ENCODE measurements at places on chromosomes 1 and 21.

DNA sequence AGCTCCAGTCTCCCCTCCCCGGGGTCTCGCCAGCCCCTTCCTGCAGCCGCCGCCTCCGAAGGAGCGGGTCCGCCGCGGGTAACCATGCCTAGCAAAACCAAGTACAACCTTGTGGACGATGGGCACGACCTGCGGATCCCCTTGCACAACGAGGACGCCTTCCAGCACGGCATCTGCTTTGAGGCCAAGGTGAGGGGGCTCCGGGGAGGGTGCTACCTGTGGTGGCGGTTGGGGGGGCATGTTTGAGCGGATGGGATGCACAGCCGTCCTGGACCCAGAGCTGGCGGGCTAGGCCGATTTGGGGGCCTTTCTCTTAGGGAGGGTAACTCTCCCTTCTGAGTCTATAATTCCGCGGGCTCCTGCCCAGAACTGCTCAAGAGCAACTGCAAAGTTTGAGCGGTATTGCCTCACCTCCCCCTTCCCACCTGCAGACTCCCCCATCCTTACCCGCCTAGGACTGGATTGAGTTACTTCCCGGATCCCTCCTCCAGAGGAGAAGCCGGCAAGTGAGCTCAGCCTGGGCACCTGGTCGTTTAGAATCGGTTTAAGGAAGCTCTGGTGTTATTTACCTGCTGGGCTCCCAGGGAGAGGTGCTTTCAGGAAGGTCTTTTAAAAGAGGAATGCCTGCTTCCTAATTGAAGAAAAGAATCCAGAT is 730 bp downstream of the NOS1AP start:
- no peak for DNase-seq

GRCh38 chr1:113325022-113325421 is 65.3 kb upstream of the MAGI3 start:
- no peak for DNase-seq

DNA sequence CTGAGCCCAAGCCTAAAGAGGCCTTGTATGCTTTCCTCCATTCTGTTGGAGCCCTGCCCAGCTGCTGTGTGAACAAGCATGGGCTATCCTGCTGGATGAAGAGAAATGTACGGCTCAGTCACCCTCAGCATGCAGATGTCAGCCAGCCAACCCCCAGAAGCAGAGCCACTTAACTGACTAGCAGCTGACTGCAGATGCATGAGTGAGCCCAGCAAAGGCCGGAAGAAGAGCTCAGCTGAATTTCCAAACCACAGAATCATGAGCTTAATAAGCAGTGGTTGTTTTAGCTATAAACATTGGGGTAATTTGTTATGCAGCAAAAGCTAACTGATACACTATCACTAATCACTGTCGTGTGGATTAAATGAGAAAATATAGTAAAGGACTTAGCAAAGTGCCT is 39.0 kb downstream of the FOXO6 start:
- DNase-seq: no peak

- no peak for DNase-seq
Observed at GRCh38 chr1:43887748-43888147, 45.9 kb upstream of the ARTN start.

DNA sequence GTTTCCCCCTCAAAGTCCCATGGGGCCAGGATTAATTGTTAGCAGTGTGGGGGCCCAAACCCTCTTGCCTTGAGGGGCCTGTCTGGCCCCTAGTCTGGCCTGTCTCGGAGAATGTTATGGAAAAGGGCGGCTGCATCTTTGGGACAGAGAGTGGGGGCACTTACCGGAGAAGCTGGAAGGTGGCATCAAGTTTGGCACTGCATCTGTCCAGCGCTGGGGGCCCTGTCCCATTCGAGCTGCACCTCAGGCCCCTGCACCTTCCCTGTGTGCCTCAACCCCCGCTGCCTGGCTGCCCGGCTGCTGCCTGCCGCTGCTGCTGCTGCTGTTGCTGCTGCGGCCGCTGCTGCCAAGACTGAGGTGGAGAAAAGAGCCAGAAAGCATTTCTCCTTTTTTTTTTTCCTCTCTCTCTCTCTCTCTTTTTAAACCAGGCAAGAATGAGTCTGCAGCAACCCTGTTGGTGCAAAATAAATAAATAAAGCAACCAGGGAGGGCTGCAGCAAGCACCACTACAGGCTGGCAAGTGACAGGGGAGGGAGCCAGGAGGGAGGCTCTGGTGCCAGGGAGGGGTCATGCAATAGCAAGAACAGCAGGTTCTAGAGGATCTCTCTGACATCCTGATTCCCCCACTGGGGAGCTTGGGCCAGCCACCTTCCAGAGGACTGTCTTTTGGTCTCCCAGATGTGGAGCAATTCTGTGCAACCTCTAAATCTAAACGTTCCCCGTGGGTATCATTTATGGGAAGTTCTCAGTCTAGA is at the start of gene LINGO4:
LINGO4 (minus strand) TSS at position 354 of the 755 bp plus-strand sequence. CDS start 2,715 bp downstream, outside the sequence.
- no peak for DNase-seq

DNA sequence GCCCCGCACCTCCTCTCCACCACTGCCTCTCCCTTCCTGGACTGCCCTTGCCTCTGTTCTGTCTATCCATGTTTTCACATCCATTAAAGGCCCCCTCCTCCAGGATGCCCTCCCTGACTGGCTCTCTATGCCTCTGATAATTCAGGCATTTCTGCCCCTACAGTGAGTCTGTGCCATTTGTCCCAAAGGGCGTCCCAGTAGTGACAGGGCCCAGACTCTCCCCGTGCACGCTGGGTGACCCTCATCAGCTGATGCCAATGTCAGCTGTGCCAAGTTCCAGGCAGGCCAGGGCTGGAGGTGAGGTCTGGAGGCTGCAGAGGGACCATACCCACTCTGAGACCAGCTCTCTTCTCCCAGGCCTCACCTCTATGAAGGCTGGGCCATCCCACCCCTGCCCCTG is 3.2 kb upstream of the PLEKHG5 start:
- no peak for DNase-seq

DNA sequence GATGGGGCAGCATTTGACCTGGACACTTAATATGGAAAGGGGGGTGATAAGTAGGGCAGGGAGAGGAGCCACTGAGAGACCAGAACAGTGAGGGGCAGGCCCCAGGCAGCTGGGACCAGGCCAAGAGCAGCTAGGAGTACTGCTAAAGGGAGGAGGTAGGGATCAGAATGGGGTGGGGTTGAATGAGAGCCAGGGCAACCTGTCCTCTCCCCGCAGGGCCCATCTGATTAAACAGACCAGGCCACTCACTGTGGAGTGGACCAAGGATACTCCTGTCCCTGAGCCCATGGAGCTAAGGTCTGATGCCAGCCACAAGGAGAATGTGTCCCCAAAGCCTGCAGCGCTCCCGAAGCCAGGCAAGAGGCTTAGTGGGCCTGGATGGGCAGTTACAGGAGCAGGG is 2.1 kb downstream of the C1orf167 start:
- no peak for DNase-seq

- DNase-seq: no peak
Observed at GRCh38 chr1:118322331-118322730, 137.3 kb upstream of the SPAG17 start.

- no peak for DNase-seq
Observed at GRCh38 chr1:233424779-233425178, 97.3 kb downstream of the MAP3K21 start.

GRCh38 chr1:15509586-15509985 is 14.4 kb downstream of the CASP9 start:
- DNase-seq: no peak

- DNase-seq: no peak
Observed at GRCh38 chr21:40967771-40968170, 120.8 kb upstream of the DSCAM start.

GRCh38 chr1:31657020-31657804 is 12.5 kb upstream of the PEF1 start:
- DNase-seq: no peak

- DNase-seq: no peak
Observed at GRCh38 chr1:55171694-55172093, 43.5 kb downstream of the USP24 start.

DNA sequence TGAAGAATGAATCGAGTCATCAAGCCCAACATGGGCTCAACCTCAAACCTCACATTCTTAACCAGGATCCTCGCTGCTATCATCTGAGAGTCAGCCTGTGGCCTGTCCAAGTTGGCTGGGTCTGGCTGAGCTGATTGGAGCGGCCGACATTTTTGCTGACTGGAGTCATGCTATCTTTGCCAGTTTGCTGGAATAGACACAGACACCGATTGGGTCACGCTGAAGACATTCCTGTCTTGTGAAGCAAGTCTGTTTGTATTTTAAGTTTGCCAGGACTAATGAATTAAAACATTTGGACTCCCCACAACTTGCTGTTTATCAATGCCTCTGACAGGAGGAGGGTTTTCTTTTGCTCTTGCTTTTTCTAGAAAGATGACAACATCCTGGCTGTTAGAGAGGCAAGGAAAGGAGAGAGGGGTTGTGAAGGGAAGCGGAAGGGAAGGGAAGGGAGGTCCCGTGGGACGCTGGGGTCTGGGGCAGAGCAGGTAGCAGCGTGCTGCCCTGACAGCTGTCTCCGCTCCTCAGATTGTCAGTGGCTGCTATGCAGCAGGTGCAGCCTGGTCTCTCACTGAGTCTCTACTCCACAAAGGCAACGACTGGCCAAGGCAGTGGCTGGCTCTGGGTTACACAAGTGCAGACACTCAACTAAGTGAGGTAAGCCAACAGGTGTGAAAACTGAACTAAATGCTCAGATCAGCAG is at the start of gene MAP3K7CL:
MAP3K7CL (plus strand) TSS at position 375 of the 700 bp plus-strand sequence. CDS start 2,701 bp downstream, outside the sequence.
- peak; percentile 100 for DNase-seq

DNA sequence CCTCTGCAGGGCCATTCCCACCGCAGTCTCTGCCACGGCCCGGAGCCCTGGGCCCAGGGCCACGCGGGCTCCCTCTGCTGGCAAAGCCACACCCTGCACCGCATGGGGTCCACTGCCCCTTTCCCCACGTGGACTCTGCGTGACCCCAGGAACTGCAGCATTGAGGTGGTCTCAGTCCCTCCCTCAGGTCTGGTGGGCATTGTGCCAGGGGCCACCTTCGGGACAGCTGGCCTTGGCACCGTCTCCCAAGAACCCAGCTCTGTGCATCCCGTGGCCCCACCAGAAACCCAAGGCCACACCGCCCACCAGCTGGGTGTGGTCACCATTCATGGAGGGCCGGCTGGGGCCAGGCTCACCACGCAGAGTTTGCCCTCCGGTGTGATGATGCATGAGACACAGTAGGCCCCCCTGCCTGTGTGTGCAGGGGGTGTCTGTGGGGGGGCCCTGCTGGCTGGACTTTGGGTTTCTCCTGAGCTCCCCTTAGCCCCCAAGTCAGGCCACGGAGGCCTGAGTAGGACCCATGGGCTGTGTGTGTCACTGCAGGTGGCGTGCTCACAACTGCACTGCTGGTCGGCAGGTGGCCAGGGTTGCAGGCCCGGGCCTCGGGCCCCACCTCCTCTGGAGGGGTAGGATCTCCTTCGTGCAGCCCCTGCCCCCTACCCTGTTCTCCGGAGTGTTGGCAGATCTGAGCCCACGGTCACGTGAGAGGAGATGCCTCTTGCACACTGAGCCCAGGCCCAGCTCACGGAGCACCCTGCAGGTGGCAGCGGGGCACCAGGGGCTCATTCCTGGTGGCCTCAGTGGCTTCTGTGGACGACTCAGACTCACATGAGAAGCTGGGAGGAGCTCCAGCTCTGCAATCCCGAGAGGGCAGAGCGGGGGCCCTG is 5.8 kb downstream of the VWA1 start:
- DNase-seq: peak; percentile 31

GRCh38 chr1:156471496-156472490 is 28.8 kb downstream of the MEF2D start:
- no peak for DNase-seq

DNA sequence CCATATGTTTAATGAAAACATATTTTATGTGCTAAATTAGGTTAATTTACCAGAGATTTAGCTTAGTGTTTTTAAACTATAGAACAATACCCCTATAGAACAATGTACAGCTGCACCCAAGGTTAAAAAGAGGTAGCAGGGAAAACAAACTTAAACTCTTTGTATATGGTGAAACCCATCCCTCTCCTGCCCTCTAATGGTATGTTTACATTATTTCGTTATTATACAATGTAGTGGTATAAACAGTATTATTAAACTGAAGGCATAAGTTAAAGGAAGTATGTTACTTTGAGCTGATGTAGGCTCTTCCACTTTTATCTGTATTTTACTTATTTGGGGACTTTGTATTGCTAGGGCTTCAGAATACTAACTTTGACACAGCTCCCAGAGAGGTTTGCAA is 16.7 kb upstream of the ZYG11A start:
- peak; percentile 3 for DNase-seq
